Activated CD4-positive, alpha-beta memory T cell treated with anti-CD3 and anti-CD28 coated beads, Interleukin-2, amount 10 ng/mL, durations not matched to agents 7 days and 5 days (primary cell): ENCODE measurements at places on chromosomes 1 and 21.
A peak's percentile ranks its signal among the peaks of the same experiment; 100 is the strongest.

GRCh38 chr1:43108080-43108479, 64.0 kb downstream of the EBNA1BP2 start:
- DNase-seq, result no peak

DNA sequence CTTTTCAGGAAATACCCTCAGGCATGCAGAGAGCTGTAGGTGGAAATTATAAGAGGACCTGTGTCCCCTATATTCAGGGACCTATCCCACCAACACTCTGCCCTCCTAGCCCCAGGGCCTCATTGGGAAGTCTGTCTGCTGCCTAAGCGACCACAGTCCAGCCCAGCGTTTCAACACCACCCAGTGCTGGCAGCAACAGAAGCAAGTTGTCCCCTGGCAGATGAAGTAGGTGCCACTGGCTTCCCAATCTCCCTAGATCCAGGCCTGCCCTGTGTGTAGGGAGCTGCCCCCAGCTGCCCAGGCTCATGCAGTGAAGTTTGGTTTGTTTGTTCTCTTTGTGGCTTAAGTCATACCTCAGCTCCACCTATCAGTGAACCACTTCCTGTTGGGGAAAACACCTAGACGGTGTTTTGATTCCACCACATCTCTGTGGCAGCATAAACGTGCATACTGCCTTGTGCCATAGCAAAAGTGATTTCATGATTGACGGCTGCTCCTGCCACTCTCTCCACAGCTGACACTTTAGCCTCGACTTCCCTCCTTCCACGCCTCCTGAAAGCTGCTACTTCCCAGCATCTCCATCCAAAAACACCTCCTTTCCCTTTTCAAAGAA, 8.1 kb upstream of the LEFTY1 start:
- peak; percentile 83 for DNase-seq

GRCh38 chr1:6054596-6054995, 8.9 kb downstream of the KCNAB2 start:
- DNase-seq, result no peak

- no peak for DNase-seq
These were observed 52.1 kb upstream of the LAPTM5 start for GRCh38 chr1:30809514-30810263.

- no peak for DNase-seq
These were observed 97.8 kb upstream of the ZC3H11B start for GRCh38 chr1:219710529-219711194.

GRCh38 chr1:151840421-151840820, 801 bp upstream of the C2CD4D start:
- no peak for DNase-seq

DNA sequence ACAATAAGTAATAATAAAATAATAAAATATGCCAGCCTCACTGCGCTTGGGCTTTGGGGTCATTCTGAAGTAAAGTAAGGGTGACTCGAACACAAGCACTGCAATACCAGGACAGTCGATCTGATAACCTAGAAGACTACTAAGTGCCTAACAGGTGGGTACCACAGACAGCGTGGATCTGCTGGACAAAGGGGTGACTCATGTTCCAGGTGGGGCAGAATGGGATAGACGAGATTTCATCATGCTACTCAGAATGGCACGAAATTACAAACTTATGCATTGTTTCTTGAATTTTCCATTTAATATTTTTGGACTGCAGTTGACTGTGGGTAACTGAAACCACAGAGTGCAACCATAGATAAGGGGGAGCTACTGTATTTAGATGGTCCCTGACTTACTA, 221.1 kb upstream of the GREM2 start:
- no peak for DNase-seq

- no peak for DNase-seq
These were observed 13.9 kb upstream of the EDN2 start for GRCh38 chr1:41498391-41498790.

- no peak for DNase-seq
These were observed 6.6 kb upstream of the TMEM167B start for GRCh38 chr1:109083923-109084322.

DNA sequence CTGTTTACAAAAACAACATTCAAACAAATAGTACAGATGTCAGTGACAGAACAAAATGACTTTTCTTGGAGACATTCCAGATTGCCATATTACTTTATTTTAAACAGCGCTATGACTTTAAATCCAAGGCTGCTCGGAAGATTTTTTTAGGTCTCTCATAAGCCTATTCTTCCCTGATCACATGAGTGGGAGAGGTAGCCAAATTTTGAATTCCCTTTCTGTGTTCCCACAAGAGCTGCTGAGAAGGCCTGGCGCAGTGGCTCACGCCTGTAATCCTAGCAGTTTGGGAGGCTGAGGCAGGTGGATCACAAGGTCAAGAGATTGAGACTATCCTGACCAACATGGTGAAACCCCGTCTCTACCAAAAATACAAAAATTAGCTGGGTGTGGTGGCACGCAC, 53.7 kb downstream of the SLC35A3 start:
- DNase-seq, result no peak

- no peak for DNase-seq
These were observed 57.0 kb downstream of the CNIH3 start for GRCh38 chr1:224673141-224673540.
